ENCODE measurements at places on chromosomes 12 and 14.

GRCh38 chr12:120814203-120814902 lies 88.7 kb downstream of the ACADS start:
- no peak for DNase-seq

DNA sequence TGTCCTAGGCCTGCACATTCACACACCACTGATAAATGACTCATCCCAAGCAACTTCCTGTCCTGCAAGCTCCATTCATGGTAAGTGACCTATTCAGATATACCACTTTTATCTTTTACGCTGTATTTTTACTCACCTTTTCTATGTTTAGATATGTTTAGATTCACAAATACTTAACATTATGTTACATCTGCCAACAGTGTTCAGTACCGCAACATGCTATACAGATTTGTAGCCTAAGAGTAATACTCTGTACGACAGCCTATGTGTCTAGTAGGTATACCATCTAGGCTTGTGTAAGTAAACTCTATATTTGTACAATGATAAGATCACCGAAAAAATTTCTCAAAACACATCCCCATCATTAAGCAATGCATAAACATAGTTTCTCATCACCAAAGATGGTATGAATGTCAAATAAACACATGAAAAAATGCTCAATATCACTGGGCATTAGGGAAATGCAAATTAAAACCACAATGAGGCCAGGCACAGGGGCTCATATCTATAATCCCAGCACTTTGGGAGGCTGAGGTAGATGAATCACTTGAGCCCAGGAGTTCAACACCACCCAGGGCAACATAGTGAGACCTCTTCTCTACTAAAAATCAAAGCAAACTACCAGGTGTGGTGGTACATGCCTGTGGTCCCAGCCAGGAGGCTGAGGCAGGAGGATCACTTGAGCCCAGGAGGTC lies 20.7 kb downstream of the ATXN2 start:
- DNase-seq, result no peak

- DNase-seq, result no peak
Observed at GRCh38 chr12:111503116-111503515, 96.0 kb downstream of the ATXN2 start.

- DNase-seq, result no peak
Observed at GRCh38 chr12:88309546-88309945, 167.4 kb downstream of the TMTC3 start.

- no peak for DNase-seq
Observed at GRCh38 chr12:68319988-68320623, 12.1 kb downstream of the MDM1 start.

DNA sequence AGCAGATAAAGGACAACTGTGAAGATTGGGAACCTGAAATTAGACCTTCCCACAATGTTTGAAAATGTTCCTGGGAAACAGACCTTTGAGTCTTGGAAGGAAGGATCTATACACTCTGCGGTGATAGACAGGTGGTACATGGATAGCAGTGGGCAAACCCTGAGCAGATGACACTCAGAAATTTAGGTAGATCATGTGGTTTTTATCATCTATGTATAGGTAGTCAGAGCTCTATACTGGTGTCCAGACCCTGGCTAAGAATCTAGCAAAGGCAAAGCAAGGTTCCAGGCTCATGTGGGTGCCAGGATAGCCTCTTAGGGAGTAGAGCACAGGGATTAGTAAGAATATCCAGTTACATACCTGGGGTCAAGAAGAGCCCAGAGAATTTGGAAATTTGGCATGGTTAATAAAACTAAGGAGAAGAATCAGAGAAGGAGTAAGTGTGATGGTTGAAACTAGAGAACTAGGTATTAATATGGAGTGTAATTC lies 331.2 kb upstream of the FBXO33 start:
- no peak for DNase-seq

GRCh38 chr12:91057368-91058165 lies at the start of gene KERA:
TSS of gene KERA (minus strand) at chr12:91058024. CDS start at chr12:91056281, 1,743 bp downstream.
- no peak for DNase-seq

DNA sequence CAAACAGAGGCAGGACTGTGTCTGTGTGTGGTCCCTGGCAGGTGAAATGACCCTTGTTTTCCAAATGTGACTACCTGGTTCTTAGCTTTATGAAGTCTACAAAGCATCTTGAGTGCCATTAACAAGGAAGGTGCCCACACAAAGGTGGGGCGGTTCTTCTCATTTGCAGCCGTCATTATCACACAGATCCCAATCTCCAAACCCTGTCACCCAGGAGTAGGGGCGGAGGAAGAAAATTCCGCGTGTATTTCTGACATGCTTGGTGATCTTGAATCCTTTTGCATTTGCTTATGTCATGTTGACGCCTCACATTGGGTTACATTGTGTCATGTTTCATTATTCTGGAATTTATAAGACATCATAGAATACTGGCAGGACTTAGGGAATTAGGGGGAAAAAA lies 277.3 kb downstream of the VRK1 start:
- no peak for DNase-seq

GRCh38 chr12:77723308-77723707 lies 107.4 kb upstream of the NAV3 start:
- no peak for DNase-seq

DNA sequence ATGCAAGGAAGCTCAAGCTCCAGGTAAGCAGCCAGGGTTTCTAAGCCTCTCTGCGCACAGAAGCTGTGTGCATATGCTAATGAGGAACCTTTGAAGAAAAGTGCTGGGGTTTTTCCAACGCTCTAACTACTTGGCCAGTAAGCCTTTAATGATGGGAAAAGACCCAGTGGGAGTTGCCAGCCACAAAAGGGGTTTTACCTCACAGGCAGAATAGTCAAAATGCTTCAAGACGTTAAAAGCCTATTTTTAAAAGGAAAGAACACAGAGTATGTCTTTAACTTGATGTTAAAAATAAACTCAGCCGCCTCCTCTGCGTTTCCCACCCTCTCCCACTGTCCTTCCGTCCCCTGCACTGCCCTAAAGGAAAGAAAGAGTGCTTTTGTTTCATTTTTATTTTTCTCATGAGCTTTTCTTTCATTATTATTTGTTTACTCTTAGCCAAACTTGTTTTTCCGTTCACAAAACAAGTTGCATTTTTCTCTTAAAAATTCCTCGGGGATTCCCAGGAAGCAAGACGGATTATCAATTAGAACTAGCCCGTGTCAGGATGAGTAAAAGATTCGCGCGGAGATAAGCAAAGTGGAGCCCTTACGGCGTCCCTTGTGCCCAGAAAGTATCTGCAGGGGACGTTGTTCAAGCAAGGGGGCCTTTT lies 209.8 kb upstream of the NUDT4 start:
- DNase-seq, result no peak

GRCh38 chr12:11917501-11917900 lies 153.2 kb upstream of the BCL2L14 start:
- DNase-seq, result no peak

GRCh38 chr14:86799244-86799647 lies 1193.7 kb downstream of the GALC start:
- no peak for DNase-seq

DNA sequence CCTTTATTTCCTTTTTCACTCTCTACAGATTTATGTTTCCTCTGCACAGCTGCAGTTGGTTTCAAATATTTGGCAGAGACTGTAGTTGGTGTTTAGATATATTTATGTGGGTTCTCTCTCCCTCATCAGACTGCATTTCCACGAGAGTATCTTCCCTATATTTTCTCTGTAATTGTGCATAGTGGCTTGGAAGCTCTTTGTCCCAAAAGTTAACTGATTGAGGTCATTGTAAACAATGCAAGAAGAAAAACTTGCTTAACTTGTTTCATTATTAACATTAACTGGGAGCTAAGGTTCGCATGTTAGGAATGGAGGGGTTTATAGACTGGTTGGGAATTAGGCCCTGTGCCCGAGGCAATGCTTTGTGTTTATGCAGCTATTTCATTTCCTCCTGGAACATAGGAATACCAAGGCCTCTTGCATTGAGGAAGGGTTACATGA lies 216.9 kb upstream of the HMGA2 start:
- DNase-seq, result no peak

GRCh38 chr12:116498471-116498870 lies 60.7 kb upstream of the MAP1LC3B2 start:
- no peak for DNase-seq

DNA sequence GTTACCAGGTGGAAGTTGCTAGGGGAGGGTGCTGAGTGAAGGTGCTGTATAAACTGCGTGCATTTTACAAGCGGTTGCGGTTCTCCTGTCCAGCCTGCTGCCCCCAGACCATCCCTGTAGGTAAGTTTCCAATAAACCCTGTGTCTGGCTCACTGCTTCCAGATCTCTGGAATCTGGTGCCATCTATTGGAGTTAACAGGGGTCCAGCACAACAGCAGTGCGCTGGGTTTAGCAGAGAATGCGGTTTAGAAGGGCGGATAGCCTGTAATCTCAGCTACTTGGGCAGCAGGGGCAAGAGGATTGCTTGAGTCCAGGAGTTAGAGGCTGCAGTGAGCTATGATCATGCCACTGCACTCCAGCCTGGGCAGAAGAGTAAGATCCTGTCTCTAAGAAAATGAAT lies 4.9 kb downstream of the AACS start:
- no peak for DNase-seq

Data from CD4-positive, alpha-beta T cell (primary cell).